ENCODE measurements at places on chromosomes 7 and 10.
A peak's percentile ranks its signal among the peaks of the same experiment; 100 is the strongest.

DNA sequence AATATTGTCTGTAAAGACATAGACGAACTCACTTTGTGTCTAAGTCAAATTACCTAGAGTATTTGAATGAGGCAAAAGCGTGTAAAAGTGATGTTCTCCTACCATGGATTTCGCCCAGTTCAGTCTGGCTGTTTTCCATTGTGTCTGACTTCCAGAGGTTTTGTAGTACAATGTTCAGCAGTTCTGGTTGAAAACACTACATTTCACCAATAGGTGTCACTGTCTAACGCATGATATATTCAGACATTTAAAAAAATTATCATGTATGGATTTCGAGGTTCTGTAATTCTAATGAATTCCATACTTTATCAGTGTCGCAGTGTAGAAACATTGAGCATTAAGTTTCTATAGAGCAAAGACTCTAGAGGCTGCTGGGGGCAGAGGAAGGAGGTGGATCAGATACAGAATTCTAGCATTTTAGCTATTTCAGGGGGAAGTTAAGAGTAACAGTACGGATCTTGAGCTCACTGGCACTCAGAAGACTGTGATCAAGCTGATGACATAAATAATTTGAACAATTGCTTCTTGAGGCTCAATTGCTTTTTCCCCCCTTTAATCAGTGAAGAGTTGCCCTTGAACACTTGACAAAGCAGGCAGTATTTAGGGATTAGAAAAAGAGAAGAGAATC, 196.9 kb upstream of the RHOBTB1 start:
- DNase-seq: no peak

GRCh38 chr10:102537367-102537766, 33.6 kb downstream of the SUFU start:
- DNase-seq: no peak

DNA sequence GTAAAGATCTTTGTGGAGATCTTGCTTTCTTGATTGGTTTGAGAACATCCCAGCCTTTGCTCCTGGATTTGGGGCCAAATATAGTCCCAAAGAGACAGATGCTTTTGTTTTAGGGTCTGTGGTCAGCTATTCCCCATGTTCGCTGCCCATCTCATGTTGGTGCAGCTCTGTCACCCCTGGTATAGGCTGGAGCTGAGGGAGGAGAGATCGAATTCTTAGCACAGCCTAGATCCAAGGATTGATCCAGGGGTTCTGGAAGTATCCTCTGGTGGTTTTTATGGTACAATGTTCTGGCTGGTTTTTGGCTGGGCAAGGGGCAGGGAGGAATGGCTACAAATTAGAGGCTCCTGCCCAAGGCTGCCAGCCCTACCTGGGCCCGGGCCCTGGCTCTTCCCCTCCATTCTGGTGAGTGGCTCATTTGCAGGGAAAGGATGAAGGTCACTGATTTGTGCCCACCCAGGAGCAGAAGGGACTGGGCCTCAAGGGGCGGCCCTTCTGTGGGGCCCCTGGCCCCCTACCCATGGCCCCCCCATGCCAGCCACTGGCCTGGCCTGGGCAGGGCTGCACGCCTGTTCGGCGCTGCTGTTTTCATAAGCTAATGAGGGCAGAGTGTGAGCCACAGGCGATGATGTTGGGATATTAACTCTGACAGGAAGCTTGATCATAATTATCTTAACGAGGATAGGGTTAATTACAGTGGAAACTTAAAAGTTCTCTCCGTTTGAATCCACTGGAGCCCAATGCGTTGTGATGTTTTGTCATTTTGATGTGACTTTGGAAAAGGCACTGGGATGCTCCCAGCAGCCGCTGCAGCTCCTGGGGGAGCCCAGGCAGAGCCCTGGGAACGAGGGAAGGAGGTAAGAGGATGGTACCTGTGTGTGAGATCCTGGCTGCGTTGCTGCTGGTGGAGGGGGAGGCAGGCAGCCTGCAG, 600.6 kb downstream of the LRMDA start:
- no peak for DNase-seq

- no peak for DNase-seq
Observed at GRCh38 chr10:67772894-67773511, 65.0 kb downstream of the DNAJC12 start.

GRCh38 chr7:64849250-64849923, 53.7 kb upstream of the ZNF273 start:
- DNase-seq: no peak

DNA sequence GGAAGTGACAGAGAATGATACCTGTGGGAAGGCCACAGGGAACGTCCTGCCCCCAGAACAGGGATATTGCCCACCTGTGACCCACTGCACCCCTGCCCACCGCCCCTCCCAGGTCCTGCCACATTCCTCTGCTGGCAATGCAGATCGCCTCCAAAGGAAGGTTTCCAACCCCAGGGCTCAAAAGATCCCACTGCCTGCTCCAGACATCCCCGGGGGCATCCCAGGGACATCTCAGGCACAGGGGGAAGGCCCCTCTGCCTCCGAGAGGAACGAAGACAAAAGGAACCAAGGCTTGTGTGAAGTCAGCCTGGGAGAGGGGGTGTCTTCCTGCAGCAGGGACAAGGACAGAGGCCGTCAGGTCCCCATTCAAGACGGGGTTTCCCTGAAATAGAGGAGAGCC, 28.5 kb downstream of the NUDT1 start:
- no peak for DNase-seq

DNA sequence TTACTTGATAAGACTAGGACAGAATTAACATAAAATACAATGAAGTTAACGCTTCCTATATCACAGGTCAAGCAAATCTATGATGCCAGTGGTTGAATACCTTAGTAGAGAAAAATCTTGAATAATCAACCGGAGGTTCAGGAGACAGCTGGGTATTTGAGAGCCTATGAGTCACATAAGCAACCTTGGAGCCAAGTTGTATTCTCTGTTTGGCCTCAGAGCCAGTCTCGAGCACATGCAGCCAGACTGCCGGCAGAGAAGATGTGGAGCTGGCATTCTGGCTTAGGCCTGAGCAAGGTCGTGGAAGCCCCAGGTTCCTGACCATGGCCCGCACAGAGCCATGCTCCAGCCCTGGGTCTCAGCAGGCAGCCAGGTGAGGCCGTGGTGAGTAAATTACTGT, 90.3 kb downstream of the FAM204A start:
- no peak for DNase-seq

- DNase-seq: no peak
Observed at GRCh38 chr7:69358163-69358821, 240.0 kb upstream of the AUTS2 start.

DNA sequence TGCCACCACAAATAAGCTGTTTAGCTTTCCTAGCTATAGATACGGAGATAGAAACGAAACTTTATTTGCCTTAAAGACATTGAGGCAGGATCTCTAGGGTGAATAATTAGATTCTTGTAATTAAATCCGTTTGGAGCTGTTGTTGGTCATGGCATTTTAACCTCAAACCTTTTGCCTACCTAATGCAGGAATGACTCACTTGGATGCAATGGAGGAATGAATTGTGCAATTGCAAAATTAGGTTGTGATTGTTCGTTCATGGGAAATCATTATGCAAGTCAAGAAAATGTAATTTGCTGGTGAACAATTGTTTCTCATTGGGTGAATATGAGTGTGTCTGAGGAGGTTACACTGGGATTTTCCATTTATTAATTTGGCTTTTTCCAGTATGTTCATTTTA, 703.5 kb downstream of the GATA3 start:
- DNase-seq: no peak

DNA sequence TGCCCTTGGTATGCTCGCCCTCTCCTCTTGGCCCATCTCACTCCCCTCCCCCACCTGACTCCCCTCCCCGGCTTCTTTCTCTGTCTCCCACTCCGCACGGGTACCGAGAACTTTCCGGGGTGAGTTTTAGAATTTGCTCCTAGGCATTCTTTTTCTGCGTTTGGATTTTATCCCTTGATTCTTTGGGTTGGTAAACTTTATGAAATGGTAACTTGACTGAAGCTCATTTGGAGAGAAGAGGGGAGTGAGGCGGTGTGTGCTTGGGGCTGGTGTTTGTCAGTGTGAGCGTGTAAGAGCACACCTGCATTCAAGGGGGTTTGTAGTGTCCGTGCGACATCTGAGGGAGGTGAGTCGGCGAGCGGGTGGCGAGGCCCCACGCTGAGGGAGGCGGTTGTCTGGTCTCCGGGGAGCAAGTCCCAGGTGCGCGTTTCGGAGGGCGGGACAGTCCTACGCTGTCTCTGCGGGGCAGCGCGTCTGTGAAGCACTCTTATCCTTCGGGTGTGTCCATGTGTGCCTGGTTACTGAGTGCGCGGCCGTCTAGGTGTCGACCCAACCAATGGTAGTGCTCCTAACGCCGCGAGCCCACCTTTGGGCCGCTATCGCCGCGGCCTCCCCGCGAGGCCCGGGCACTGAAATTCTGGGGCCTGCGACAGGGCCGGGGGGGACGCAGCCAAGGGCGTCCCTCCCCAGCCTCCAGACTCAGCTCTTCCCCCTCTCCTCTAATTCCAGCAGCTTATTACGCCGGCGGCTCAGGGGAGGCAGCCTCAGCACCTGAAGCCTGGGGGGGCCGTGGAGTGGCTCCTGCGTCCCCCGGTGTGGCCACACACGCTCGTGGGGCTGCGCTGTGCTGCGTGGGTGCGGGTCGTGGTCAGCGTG, 2.6 kb upstream of the ZNF503 start:
- peak; percentile 9 for DNase-seq

GRCh38 chr10:17907641-17908040, 44.1 kb upstream of the SLC39A12 start:
- no peak for DNase-seq

DNA sequence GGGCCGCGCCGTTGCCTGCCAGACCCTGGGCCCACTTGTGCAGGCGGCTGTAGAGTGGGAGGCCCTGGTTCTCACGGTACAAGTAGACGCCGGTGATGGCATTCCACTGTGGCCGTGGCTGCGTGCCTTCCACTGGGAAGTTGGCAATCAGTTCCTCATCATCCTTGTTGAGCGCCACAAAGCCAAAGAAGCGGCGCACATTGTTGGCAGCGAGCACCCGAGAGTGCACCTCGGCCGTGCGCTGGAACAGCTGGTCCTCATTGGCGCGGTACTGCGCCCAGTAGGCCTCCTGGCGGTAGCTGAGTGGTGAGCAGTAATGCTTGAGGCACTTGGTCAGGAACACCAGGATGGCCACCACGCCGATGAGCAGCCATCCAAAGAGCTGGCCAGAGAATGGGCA, 5.0 kb downstream of the CALHM2 start:
- no peak for DNase-seq

DNA sequence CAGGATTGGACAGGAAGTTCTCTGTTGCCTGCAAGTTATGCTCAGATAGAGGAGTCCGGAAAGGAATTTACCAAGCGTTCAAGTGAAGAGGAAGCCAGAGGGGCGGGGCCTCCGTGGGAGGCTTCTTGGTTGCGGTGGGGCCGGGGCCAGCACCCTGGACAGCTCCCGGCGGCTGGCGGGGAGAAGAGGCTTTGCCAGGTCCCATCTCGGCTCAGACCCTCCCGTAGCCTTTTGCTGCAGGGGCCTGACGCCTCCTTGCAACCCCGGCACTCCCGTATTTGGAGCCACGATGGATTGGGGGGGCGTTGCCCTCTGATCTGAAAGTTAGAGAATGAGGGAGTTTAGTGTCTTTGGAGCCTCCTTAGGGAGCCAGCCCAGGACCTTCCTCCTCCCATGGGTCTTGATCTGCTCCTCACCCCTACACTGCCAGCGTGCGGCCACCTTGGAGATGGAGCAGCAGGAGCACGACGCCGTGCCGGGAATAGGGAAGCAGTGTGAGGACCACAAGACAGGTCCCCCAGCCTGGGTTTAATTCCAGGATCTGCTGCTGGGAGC, 3.1 kb upstream of the SLC18A3 start:
- peak; percentile 79 for DNase-seq

DNA sequence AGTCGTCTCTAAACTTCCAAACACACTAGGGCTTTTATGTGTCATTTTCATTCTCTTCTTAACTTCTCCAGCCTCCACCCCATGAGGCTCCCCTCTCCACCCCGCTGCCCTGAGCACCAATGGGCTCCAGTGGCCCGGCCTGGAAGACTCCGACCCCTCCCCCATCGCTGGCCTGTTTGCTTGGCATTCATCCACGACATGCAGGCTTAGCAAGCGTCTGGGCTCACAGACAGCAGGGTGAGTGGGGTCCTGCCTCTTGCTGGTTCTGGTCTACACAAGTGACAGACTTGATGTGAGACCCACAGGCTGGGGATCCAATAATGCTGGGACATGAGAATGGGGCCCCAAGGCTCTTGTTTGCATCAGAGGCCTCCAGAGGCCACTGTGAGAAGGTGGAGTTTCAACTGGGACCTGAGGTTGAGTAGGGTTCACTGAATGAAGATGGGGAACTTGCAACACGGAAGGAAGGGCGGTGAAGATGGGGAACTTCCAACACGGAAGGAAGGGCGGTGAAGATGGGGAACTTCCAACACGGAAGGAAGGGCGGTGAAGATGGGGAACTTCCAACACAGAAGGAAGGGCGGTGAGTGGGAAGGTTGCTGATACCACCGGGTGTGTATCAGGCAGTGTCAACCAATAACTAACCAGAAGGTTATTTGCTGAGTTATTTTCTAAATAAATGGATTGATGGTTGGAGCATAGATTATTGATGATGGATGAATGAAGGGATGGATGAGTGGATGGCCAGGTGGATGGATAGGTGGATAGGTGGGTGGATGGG, 14.0 kb downstream of the KNDC1 start:
- no peak for DNase-seq

DNA sequence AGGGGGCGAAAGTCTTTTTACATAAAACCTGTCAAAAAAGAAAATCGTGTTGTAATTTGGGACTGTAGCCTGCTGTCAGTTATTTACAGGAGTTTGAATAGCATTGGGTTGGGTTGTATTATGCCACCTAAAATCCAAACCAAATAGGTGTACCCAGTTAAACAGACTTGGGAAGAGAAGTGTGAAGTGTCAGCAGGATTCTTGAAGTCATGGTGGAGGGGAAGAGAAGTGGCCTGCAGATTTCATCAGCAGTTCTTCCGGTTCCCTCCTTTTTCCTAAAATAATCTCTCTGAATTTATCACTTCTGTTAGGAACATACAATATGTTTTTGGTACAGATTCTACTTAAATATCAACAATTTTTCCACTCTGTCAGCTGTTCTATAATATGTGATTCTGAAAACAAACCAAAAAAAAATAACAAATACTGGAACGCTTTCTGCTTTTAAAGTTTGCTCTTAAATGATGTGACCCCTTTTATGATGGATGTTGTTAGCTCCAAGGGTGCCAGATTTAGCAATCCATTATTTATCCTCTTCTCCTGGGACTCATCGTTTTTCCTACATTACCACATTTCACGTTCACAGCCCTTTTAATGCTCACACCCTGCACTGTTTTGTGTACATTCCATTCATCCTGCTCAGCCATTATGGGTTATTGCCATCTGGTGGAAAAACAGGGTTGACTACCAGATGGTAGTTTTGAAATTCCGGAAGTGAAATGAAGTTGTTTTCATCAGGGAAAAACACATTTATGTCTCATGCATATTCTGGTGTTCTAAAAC, 18.7 kb upstream of the ARHGAP12 start:
- DNase-seq: no peak

DNA sequence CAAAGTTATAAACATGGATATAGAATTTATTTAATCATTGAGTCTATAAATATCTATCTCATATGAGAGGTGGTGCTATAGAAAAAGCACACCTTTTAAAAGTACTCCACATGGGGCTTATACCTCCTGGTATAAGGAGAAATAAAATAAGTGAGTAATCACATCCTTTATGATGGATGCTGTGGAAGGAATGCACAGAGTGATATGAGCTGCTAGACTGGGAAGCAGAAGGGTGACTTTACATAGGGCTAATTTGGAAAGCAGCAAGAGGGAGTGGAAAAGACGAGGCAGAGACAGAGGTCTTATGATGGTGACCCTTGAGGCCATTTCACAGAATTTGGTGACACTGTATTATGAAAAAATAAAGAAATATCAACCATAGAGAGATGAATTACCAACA, 59.4 kb upstream of the AHR start:
- DNase-seq: no peak

- peak; percentile 26 for DNase-seq
Observed at GRCh38 chr10:74738985-74739567, 87.3 kb upstream of the KAT6B start.

All from stimulated activated naive CD8-positive, alpha-beta T cell treated with anti-CD3 and anti-CD28 coated beads, Interleukin-15, Interleukin-2, amounts not matched to agents 100 U/mL and 50 U/mL, for 24 hours (primary cell).